Fibroblast of the aortic adventitia (primary cell): ENCODE measurements at places on chromosomes 13 and 19. TPM values are rescaled to one million over a fixed set of nuclear protein-coding genes. Genes with fewer than 3 reads are reported as not detected.

Gene TTC9B
- total RNA-seq: not detected in 2 replicates

Gene FGF22
- total RNA-seq: 0.27 TPM in 1 of 2 replicates, not detected in the other

Gene ZNF575
- total RNA-seq: 0.63 TPM in 1 of 2 replicates, not detected in the other

Gene C19orf85
- not detected in 2 replicates for total RNA-seq

Gene SCN1B
- 7.0 and 12.1 TPM in 2 replicates for total RNA-seq

Gene B3GNT3
- total RNA-seq: not detected in 2 replicates

Gene ZNF836
- 11.3 and 11.8 TPM in 2 replicates for total RNA-seq

Gene OR7D2
- total RNA-seq: not detected in 2 replicates

Gene DCLK1
- total RNA-seq: 67.8 and 80.0 TPM in 2 replicates
